ENCODE measurements at places on chromosomes 6 and 20.
A peak's percentile ranks its signal among the peaks of the same experiment; 100 is the strongest.

DNA sequence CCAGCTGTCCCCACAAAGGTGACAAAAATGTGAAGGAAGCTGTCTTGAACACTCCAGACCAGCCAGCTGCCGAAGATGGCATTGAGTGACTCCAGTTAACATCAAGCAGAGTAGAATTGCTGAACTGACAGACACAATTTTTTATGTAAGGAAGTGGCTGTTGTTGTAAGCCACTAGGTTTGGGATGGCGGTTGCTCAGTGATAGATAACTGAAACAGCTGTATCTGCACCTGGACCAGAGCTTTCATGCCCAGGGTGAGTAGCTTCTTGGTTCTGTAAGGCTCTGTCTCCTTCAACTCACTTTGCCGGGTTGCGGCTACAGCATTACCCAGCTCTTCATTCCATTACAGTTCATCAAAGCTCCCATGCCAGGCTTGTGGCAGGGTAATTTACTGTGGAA lies 49.7 kb upstream of the DDR1 start:
- no peak for DNase-seq

- DNase-seq: no peak
These were observed at the start of gene SLC22A3 for GRCh38 chr6:160348223-160349019. Gene SLC22A3 (plus strand): TSS chr6:160348378. CDS start chr6:160348420, 42 bp downstream.

- DNase-seq: peak; percentile 73
These were observed 23.1 kb upstream of the MROH8 start for GRCh38 chr20:37202267-37202943.

GRCh38 chr20:56815796-56816195 lies 186.7 kb downstream of the TFAP2C start:
- DNase-seq: no peak

DNA sequence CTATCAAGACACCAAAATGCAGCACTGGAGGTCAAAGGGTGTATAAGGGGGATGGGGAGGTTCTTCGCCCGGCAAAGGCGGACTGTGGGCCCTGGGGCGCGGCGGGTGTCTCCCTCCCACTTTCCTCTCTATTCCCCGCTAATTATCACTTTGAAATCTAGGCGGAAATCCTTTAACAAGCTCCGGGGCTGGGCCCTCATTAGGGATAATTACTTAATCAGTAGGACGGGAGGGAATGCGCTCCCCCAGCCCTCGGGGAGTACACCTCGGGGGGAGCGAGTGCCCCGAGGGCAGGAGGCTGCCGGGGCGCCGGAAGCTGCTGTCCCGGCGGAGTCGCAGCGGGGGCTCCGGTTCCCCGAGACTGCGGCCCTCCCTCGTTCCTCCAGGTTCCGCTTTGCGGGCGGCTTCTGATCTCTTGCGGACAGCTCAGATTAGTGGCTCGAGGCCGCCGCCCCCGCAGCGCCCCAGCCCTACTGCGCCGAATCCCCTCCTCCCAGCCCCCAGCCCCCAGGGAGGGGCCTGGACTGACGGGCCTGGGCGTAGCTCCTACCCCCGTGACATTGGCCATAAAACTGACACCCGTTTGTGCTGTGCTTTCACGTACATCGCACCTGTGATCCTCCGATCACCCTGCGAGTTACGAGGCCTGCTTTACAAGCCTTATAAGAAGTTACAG lies 14.7 kb downstream of the MUCL3 start:
- DNase-seq: peak; percentile 65

GRCh38 chr20:53734006-53734688 lies 140.5 kb upstream of the ZNF217 start:
- no peak for DNase-seq

GRCh38 chr6:108559097-108559883 lies 1.4 kb upstream of the FOXO3 start:
- DNase-seq: peak; percentile 94

DNA sequence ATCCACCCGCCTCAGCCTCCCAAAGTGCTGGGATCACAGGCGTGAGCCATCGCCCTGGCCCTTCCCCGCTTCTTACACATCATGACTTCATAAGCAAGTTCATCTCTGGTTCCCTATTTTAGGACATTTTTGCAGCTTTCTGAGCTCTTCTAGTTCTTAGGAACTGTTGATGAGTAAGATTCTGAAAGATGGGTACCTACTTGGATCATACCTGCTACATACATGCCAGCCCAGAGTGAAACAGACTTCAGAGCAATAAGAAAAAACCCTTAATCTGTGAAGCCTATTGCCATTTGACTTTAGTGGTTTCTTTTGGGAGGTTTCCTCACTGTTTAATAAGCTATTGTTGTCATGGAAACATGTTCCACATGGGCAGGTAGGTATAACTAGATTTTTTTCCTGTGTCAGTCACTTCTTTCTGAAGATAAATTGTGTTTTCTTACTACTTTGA lies 27.9 kb upstream of the TMEM217 start:
- DNase-seq: peak; percentile 7

- no peak for DNase-seq
These were observed 250.9 kb upstream of the CITED2 start for GRCh38 chr6:139625081-139625939.

GRCh38 chr6:39770446-39770845 lies 21.7 kb upstream of the DAAM2 start:
- no peak for DNase-seq

- no peak for DNase-seq
These were observed 46.4 kb downstream of the LRFN2 start for GRCh38 chr6:40540790-40541189.

GRCh38 chr6:722608-723007 lies 29.7 kb upstream of the EXOC2 start:
- no peak for DNase-seq

DNA sequence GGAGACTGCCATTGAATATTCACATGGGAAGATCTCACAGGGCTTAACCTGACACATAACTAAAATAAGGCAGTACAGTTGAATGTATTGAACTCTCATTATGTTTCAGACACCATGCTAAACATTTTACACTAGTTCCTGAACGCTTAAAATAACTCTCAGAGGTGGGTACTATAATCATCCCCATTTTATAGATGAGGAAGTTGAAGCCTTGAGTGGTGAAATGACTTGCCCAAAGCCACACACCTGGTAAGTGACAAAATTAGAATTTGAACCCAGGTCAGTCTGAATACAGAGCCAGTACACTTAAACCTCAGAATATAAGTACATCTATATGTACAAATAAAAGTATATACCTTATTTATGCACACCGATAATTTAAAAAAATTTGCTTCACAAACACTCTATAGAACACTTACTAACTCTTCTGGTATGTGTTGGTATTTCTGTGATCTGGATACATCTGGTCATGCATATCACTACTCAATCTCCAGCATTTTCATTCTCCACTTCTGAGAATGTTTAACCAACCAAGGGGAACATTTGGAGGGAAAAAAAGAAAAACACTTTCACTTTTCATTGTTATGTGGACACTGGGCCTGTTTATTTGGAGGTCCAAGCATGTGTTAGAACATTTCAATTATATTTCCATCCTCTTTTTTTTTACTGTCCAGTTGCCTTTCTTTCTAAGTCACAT lies 4.6 kb upstream of the BICRAL start:
- peak; percentile 27 for DNase-seq

- no peak for DNase-seq
These were observed 5.9 kb upstream of the SLC13A3 start for GRCh38 chr20:46657137-46657536.

- DNase-seq: no peak
These were observed 174.9 kb upstream of the SCGN start for GRCh38 chr6:25477006-25477590.

- DNase-seq: no peak
These were observed 267.8 kb upstream of the IRAK1BP1 start for GRCh38 chr6:78599526-78599925.

DNA sequence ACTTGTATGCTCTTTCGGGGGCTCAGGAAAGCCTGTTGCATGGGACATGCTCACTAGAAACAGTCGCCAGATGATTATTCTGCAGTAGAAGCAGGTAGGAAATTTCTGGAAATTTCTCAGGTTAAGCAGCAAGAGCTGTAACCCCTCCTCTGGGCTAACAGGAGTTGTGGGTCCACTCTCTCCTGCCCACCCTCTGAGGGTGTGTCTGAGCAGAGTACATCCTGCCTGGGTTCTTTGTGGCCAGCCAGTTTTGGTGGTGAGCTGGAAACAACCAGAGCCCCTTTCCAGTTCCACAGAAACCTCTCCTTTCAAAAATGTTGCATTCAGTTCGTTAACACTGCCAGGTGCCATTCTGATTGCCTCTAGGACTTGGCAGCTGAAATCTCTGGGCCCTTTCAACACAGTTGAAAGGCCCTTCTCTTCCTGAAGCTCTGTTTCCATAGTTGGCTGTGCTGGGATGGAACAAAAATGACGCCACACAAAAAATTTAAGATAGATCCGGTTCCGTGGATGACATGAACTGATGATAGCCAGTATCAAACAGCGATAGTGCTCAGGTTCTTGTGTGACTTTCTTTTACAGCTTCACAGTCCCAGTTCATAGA lies 38.5 kb downstream of the PLCG1 start:
- no peak for DNase-seq

DNA sequence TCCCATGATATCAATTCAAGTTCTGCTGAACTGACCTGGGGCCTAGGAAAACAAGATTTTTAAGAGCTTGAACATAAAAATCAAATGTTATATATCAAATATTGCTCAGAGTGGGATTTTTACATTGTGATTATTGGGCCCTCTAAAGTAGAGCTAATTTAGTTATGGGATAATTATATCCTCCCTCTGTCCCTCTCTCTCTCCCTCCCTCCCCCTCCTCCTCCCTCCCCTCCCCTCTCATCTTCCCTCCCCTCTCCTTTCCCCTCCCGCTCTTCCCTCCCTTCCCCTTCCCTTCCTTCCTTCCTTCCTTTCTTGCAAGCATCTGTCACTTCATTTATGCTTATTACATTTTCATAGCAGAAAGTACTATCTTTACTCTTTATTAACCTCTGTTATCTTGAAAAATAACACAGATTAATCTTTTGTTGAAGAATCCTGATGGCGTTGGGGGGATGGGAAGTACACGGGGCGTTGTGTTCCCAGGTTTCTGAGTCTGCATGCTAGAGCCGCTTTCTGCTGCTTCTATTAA lies 32.8 kb downstream of the KIF25 start:
- no peak for DNase-seq

- DNase-seq: peak; percentile 78
These were observed 623 bp upstream of the MRPS26 start for GRCh38 chr20:3045042-3045815.

- DNase-seq: no peak
These were observed 102.3 kb downstream of the HTR1B start for GRCh38 chr6:77361018-77361417.

Measured in suppressor macrophage treated with lipopolysaccharide for 4 hours (primary cell).